ENCODE measurements at places on chromosomes 5 and 9. TPM values are rescaled to one million over a fixed set of nuclear protein-coding genes. Genes with fewer than 3 reads are reported as not detected.

The PCDHGA12 gene
- 8.5 TPM for total RNA-seq

The LCN2 gene
- 0.28 TPM for total RNA-seq

The FOXD4L3 gene
- 0.17 TPM for total RNA-seq

The NUTM2G gene
- not detected for total RNA-seq

The VAV2 gene
- 18.4 TPM for total RNA-seq

The RAB24 gene
- 28.3 TPM for total RNA-seq

The SLC46A2 gene
- total RNA-seq = 0.30 TPM

The SHROOM1 gene
- total RNA-seq = 4.5 TPM

The CCNG1 gene
- 162 TPM for total RNA-seq

The ACTBL2 gene
- total RNA-seq = not detected

The OR1L1 gene
- not detected for total RNA-seq

The SPAG8 gene
- total RNA-seq = 4.2 TPM

The OR4F3 gene
- not detected for total RNA-seq

The HSD17B3 gene
- 0.20 TPM for total RNA-seq

The SCGB3A2 gene
- not detected for total RNA-seq

The BRINP1 gene
- total RNA-seq = 83.5 TPM

The UGT3A2 gene
- 1.4 TPM for total RNA-seq

The PKD2L2 gene
- not detected for total RNA-seq

The SUSD3 gene
- total RNA-seq = 4.3 TPM

The CLK4 gene
- 58.5 TPM for total RNA-seq

The GARIN3 gene
- not detected for total RNA-seq

The SOX30 gene
- total RNA-seq = not detected

The PCDHGA5 gene
- total RNA-seq = 7.9 TPM

The PCDHA2 gene
- 0.99 TPM for total RNA-seq

The PCA3 gene
- total RNA-seq = 0.50 TPM

The RAB3C gene
- total RNA-seq = 115 TPM

The NUTM2F gene
- total RNA-seq = not detected

The CAMK4 gene
- 49.1 TPM for total RNA-seq

The TSSK1B gene
- 0.06 TPM for total RNA-seq

The INSL6 gene
- total RNA-seq = not detected

The UBAC1 gene
- total RNA-seq = 57.6 TPM

The LCN10 gene
- total RNA-seq = not detected

The EGR1 gene
- 22.9 TPM for total RNA-seq

The INSL4 gene
- not detected for total RNA-seq

The PCDHGA9 gene
- 10.9 TPM for total RNA-seq

The NMUR2 gene
- total RNA-seq = 0.83 TPM

The LMX1B gene
- total RNA-seq = 3.5 TPM

The CCDC69 gene
- total RNA-seq = 4.5 TPM

The TMEM252 gene
- not detected for total RNA-seq

The ADGRD2 gene
- 0.50 TPM for total RNA-seq

The CD74 gene
- total RNA-seq = 175 TPM

The RNF183 gene
- not detected for total RNA-seq

The PIP5K1B gene
- total RNA-seq = 19.9 TPM

The IL4 gene
- total RNA-seq = not detected

The FAM78A gene
- 2.7 TPM for total RNA-seq

The ZNF366 gene
- 1.7 TPM for total RNA-seq

The PCDHGB4 gene
- 14.9 TPM for total RNA-seq

The PTGES2 gene
- total RNA-seq = 39.1 TPM

The SIGMAR1 gene
- total RNA-seq = 27.7 TPM

The PCDHGA10 gene
- 12.4 TPM for total RNA-seq

The PCDHGB1 gene
- total RNA-seq = 6.4 TPM

The SPINK6 gene
- not detected for total RNA-seq

The FAM151B gene
- total RNA-seq = 9.3 TPM

The LCN15 gene
- not detected for total RNA-seq

The SH3TC2 gene
- total RNA-seq = 14.5 TPM

The SNCAIP gene
- total RNA-seq = 33.4 TPM

The NRARP gene
- total RNA-seq = 5.7 TPM

The CHSY3 gene
- 11.9 TPM for total RNA-seq

All from spinal cord (tissue), 10 donors.